Activated CD4-positive, alpha-beta T cell treated with anti-CD3 and anti-CD28 coated beads, Interleukin-2, amount 10 ng/mL, durations not matched to agents 7 days and 5 days (primary cell): ENCODE measurements at places on chromosomes 13 and 19.
A peak's percentile ranks its signal among the peaks of the same experiment; 100 is the strongest.

- no peak for DNase-seq
These were observed 10.8 kb upstream of the C19orf33 start for GRCh38 chr19:38293281-38293680.

GRCh38 chr13:34312578-34312977 is 494.6 kb downstream of the RFC3 start:
- DNase-seq, result no peak

GRCh38 chr13:104592127-104592526 is 1525.9 kb upstream of the SLC10A2 start:
- no peak for DNase-seq

GRCh38 chr19:17775245-17775927 is 19.6 kb upstream of the B3GNT3 start:
- peak; percentile 32 for DNase-seq

DNA sequence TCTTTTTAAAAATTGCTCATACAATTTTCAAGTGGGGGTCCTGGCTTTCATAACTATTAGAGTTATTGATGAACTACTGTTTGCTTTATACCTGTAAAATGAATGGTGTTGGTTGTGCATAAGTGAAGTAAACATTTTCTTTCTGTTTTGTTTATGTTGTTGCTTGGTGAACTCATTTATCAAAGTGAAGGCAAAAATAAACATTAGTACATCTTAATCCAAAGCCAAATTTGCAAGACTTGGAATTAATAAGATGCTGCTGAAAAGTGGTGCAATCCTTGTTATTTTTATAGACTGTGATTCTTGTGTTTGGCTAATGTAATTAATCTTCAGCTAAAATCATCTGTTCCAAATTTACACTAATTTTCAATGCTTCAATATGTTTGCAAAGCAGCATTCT is 24.4 kb upstream of the DCT start:
- no peak for DNase-seq

DNA sequence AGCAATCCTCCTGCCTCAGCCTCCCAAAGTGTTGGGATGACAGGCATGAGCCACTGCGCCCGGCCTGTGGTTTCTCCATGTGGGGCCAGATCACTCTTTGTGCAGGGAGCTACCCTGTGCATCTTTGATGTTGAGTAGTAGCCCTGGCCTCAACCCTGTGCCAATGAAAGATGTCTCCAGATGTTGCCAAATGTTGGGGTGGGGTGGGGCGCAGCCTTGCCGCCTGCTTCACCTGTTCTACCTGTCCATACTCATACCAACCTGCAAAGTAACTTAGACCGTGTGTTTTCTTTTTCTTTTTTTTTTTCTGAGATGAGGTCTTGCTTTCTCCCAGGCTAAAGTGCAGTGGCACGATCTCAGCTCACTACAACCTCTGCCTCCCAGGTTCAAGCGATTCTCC is 20.9 kb downstream of the IER2 start:
- no peak for DNase-seq

DNA sequence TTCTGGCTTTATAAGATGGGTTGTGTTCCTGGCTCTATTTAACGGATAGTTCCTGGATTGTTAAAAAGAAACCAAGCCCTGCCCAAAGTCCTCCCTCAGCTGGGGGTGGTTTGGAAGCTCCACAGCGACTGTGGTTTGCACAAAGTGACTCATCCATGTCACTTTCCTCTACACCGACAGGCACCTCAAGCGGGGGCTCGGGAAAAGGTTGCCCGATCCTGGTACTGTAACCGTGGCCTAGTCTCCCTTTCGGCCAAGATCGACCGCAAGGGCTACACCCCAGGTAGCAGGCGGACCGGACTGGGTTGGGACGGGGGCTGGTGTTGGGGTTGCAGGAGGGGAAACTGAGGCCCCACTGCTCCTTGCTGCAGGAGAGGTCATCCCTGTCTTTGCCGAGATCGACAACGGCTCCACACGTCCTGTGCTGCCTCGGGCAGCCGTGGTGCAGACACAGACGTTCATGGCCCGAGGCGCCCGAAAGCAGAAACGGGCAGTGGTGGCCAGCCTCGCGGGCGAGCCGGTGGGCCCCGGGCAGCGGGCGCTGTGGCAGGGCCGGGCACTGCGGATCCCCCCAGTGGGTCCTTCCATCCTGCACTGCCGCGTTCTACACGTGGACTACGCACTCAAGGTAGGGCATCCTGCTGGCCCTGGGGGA is 1.6 kb downstream of the ARRDC2 start:
- no peak for DNase-seq

DNA sequence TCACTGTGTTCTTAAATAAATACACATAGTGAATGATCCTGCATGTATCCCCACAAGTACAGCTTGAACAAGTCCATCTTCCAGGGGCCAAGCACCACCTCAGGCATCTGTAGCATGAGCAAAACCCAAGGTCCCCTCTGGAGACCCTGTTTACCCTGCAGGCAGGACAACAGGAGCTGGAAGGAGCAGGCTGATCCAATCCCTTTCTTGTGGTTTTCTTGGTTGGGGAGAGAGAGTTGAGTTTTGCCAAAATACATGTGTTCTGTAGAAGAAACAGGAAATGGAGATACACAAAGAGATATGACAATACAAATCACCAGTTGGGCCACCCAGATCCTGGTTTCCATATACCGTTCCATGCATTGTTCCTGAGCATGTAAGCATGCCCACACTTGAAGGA is 92.8 kb downstream of the SHISA2 start:
- no peak for DNase-seq

- DNase-seq, result no peak
These were observed 930 bp upstream of the PDE4C start for GRCh38 chr19:18226956-18227780.

- DNase-seq, result no peak
These were observed 221.1 kb downstream of the ITGBL1 start for GRCh38 chr13:101673360-101674105.

DNA sequence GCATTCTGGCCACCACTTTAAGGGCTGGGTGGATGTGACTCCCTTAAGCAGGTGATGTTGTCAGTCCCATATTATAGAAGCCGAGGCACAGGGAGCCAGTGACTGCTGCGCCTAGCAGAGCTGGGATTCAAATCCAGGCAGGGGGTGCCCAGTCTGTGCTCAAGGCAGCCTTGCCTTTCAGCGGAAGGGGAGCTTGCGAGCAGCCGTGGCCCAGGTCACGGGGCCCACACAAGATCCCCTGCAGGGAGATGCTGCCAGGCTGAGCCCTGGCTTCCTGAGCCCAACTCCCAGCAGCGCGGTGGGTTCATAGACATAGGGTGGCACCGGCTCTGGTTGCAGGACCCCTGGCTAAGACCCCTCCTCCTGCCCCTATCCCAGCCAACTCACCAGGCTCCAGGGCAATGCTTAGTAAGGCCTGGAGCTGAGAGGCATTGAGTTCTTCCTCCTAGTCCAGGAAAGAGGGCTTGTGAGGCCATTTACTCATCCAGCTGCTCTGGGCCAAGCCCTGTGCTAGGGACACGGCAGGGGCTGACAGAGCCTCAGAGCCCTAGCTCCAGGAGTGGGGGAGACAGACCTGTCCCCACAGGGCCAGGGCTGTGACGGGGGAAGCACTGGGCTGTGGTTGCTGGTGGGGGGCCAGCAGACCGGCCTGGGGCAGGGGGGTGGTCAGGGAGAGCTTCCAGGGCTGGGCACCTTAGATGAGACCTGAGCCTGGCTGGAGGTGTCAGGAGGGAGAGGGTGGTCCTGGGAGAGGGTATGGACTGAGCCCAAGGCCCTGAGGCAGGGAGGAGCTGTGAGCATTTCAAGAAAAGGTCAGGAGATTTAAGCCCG is 9.6 kb downstream of the CAPN12 start:
- peak; percentile 48 for DNase-seq

- no peak for DNase-seq
These were observed 457.3 kb upstream of the MIR17HG start for GRCh38 chr13:90889906-90890834.

DNA sequence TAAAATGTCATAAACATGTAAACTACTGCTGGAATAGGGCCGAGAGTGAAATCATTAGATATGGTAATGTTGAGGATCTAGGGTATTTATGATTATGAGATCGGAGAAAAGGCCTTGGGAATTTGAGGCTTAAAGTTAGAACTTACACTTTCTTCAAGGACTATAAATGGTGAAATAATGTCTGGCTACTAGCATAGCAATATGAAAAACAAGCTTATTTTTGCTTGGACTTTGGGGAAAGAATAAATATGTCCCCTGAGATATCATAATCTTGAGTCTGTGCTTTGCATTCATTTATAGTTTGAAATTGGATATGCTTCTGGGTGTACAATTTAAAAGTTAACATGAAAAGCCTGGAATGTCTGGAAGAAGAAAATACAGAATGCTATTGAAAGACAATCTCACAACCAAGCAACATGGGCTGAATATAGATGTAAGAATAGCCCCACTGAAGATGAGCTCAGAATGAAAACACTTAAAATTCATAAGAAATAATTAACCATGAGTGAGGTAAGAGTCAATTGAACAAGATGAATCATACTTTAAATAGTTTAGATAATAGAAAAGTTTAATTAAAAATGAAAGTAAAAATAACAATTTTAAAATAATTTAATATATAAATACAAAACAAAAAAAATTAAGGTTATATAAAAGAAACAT is 1555.4 kb upstream of the MIR17HG start:
- DNase-seq, result no peak

- DNase-seq, result no peak
These were observed 36.1 kb upstream of the DCUN1D2 start for GRCh38 chr13:113526466-113527220.

GRCh38 chr19:47644743-47645482 is 36.0 kb downstream of the BICRA start:
- no peak for DNase-seq

GRCh38 chr19:3136684-3137055 is 837 bp downstream of the GNA15 start:
- no peak for DNase-seq

DNA sequence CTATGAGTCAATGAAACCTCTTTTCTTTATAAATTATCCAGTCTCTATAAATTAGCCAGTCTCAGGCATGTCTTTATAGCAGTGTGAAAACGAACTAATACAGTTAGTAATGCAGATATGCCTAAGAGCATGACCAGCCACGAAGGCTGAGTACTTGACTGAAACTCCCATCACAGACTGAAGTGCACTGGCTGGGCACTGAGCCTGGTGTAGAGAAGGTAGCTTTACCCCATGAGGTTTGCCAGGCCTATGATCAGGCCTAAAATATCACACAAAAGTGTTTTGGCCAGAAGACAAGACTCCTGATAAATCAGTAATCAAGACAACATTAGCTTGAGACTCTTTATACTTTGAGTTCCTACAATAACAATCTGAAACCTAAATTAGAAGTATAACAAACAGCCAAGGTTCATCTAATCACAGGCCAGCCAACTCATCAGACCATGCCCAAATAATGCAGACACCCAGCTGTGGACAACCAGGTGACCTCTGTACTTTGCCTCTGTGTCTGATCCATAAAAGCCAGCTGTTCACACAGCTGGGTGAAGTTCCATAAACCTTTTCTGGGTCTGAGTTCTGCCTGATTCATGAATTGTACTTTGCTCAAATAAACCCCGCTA is 771.8 kb upstream of the SLITRK1 start:
- no peak for DNase-seq
